ENCODE measurements at places on chromosomes 2 and 18.

GRCh38 chr18:78605255-78605654 is 374.4 kb upstream of the SALL3 start:
- no peaks in the 10 kb centered on the region for H3K36me3 ChIP-seq
- no peak for DNase-seq
- H3K27me3 ChIP-seq, result peaks cover 18% of the 10 kb centered on the region
- H3K27ac ChIP-seq, result no peak overlapping the region

- peaks cover 4% of the 10 kb centered on the region for H3K36me3 ChIP-seq
- H3K4me3 ChIP-seq, result peak overlapping the region; percentile 58
- DNase-seq, result no peak
These were observed 27.2 kb upstream of the CYTIP start for GRCh38 chr2:157471078-157471477.

DNA sequence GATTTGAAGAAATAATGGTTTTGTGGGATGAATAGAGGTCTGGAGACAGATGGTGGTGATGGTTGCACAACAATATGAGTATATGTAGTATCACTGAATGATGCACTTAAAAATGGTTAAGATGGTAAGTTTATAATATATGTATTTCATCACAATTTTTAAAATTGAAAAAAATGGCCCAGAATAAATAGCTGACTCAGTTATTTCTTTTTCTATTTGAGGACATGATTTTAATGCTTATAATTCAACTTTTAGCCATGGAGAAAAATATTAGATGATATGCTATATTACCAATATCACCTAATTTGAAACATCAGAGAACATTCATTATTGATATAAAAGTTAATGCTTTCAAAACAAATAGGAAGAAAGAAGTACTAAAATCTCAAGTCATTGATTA is 339.8 kb upstream of the LINC00305 start:
- no peaks in the 10 kb centered on the region for H3K4me1 ChIP-seq
- no peak overlapping the region for H3K4me3 ChIP-seq
- no peak for DNase-seq
- H3K27me3 ChIP-seq, result no peaks in the 10 kb centered on the region
- H3K27ac ChIP-seq, result no peak overlapping the region

- peak overlapping the region; percentile 0 for H3K4me3 ChIP-seq
- no peaks in the 10 kb centered on the region for H3K27me3 ChIP-seq
- DNase-seq, result no peak
- peaks cover 9% of the 10 kb centered on the region for H3K4me1 ChIP-seq
- H3K27ac ChIP-seq, result peak overlapping the region; percentile 45
- peaks cover 11% of the 10 kb centered on the region for H3K36me3 ChIP-seq
These were observed 21.2 kb upstream of the TET3 start for GRCh38 chr2:73963385-73964120.

DNA sequence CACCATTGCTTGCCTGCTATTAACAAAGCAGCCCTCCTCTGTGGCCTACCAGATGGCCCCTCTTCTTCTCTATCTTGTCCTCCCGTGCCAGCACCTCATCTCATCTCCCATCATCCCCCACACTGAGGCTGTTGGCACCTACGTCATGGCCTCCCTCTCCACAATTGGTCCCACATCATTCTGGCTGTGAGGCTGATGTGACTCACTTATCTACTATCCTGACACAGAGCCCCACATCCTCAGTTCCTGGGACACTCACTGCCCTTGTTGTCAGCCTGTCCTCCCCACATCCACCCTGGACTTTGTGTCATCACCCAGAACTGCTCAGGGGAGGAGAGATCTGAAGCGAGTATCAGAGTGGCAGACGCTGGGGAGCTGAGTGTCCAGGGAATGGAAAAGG is 102.9 kb downstream of the MRO start:
- H3K27me3 ChIP-seq, result no peaks in the 10 kb centered on the region
- no peaks in the 10 kb centered on the region for H3K36me3 ChIP-seq
- H3K4me1 ChIP-seq, result no peaks in the 10 kb centered on the region
- no peak for DNase-seq

- H3K27ac ChIP-seq, result no peak overlapping the region
- H3K4me1 ChIP-seq, result no peaks in the 10 kb centered on the region
- no peaks in the 10 kb centered on the region for H3K27me3 ChIP-seq
- DNase-seq, result no peak
- H3K36me3 ChIP-seq, result no peaks in the 10 kb centered on the region
These were observed 431.8 kb upstream of the SPHKAP start for GRCh38 chr2:228613133-228613850.

DNA sequence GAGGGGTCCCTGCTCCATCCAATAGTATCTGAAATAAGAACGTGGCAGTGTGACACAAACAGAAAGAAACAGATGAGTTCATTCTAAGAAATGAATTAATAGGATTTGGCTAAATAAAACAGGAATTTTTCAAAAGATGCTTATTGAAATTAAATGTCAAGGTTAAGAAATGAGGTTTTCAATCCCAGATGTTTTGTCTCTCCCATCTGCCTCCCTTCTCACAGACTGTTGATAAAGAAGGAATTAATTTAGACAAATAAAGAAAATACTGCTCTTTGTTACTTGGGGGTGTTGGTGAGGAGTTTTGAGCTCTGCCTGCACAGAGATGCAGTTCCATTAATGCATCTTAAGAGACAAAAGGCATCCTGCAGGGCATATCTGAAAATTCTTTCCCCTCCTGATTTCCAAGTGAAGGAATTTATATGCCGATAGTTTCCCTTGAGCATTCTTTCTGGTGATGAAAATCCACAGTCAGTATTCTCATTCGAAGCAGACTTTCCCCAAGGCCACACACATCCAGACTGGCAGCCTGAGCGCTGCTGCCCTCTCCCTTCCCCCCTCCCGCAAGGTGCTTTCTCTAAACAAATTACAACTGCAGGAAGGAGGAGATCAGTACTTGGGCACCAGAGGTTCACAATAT is 385.4 kb upstream of the RND3 start:
- no peaks in the 10 kb centered on the region for H3K27me3 ChIP-seq
- no peak overlapping the region for H3K4me3 ChIP-seq
- H3K4me1 ChIP-seq, result no peaks in the 10 kb centered on the region

DNA sequence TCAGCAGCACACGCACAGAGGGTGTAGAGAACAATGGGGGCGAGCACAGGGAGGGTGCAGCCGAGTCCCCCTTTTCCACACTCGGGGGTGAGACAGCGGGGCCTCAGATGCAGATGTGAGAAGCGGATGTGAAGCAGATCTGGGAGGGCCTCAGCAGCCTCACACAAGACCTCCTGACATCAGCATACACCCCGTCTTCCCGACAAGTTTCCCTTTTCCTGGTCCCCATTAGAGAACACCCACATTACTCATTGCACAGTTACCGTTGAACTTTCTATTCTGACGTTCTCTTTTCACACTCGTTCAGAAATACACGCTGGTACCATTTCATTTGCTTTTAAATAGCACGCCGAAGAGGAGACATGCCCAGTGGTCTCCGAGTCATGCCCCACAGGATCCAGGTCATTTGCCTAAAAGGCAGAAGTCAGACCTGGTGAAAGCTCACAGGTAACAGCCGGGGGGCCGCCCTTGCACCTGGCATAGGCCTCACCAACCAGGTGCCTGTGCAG is 129.5 kb upstream of the ID2 start:
- peak; percentile 28 for DNase-seq
- peak overlapping the region; percentile 30 for H3K27ac ChIP-seq
- no peaks in the 10 kb centered on the region for H3K27me3 ChIP-seq
- H3K36me3 ChIP-seq, result peaks cover under 1% of the 10 kb centered on the region
- H3K4me1 ChIP-seq, result peaks cover 17% of the 10 kb centered on the region
- peak overlapping the region; percentile 55 for H3K4me3 ChIP-seq

DNA sequence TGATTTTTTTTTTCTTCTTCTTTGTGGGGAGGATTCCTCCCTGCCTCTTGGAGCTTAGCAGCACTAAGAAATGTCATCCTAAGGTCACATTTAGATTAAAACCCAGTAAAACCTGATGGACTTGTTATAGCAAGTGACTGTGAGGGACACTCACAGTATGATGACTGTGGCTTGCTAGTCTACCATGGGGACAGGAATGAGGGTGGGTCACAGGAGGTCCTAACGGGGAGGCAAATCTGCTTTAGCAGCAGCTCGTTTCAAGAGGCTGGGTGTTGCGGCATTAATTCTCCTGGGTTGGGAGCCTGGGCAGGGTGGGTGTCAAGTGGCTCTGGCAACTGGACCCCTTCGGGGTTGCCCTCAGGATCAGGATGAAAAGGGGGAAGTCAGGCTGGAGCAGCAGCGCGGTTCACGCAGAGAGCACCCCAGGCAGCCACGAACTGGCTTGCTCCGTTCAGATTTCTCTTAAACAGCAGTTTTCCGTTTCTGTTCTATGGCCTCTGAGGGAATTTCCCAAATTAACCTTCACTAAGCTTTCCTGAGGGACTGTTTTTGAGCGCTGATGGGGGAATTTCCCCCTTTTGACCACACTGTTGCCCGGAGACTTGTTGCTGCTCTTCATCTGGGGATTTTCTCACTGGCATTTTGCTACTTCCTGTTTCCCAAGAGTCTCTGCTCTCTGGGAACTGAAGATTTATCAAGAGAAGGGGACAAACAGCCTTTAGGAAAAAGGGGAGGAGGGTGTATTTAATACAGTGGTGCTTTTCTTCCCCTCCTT is 59.8 kb upstream of the PELI1 start:
- H3K4me1 ChIP-seq, result peaks cover 13% of the 10 kb centered on the region
- H3K27ac ChIP-seq, result peak overlapping the region; percentile 92
- H3K4me3 ChIP-seq, result peak overlapping the region; percentile 74
- DNase-seq, result peak; percentile 11

DNA sequence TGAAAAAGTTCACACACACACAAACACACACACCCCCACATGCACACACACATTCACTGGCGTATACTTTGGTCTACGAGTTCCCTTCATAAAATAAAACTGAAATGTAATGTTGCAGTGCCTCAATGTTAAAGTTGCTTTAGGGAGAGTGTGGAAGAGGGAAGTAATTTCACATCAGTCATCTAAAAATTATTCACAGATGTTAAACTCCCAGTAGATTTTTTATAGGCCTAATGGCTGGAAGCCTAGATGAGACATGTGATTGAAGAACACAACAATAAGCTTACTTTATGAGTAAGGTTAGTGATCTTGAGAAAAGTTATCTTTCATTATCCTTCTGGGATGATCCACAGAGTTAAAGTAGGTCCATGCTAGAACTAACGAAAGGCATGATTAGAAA is 506.7 kb upstream of the CNTNAP5 start:
- no peak for DNase-seq
- H3K36me3 ChIP-seq, result no peaks in the 10 kb centered on the region
- no peak overlapping the region for H3K27ac ChIP-seq
- H3K27me3 ChIP-seq, result no peaks in the 10 kb centered on the region
- H3K4me3 ChIP-seq, result no peak overlapping the region
- no peaks in the 10 kb centered on the region for H3K4me1 ChIP-seq

GRCh38 chr2:40259900-40260299 is 192.0 kb downstream of the SLC8A1 start:
- no peak overlapping the region for H3K4me3 ChIP-seq
- no peaks in the 10 kb centered on the region for H3K4me1 ChIP-seq
- H3K36me3 ChIP-seq, result no peaks in the 10 kb centered on the region
- no peak overlapping the region for H3K27ac ChIP-seq
- H3K27me3 ChIP-seq, result no peaks in the 10 kb centered on the region

DNA sequence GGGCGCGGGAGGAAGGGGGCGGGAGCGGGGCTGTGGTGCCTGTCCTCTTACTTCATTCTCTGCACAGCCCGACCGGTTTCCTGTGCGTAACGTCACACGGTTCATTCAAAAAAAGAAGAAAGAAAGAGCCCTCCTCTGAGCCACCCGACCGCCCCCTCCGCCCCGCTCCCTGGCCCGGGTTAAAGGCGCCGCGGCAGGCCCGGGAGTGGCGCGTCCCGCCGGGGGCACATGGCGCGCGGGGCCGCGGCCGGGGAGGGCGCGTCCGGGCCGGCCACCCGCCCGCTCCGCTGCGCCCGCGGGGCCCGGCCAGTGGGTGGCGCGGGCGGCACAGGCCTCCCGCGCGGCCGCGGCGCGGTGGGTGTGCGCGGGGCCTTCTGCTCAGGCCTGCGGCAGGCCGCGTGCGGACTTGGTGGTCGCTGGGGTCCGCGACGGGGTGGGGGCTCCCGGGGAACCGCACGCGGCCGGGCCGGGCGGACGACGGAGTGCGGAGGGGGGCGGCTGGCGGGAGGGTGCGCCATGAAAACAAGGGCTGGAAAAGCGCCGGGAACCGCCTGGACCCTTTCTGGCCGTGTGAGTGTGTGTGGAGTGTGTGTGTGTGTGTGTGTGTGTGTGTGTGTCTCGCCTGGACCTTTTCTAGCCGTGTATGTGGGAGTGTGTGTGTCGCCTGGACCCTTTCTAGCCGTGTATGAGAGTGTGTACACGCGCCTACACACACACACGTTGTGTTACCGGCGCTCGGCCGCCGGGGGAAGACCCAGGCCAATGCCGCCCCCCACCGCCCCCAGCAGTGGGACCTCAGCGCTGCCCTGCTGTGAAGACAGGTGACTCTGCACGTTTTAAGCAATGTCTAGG is 780 bp upstream of the BCL2 start:
- peaks cover 54% of the 10 kb centered on the region for H3K4me1 ChIP-seq
- peak overlapping the region; percentile 92 for H3K4me3 ChIP-seq
- H3K27me3 ChIP-seq, result no peaks in the 10 kb centered on the region

GRCh38 chr18:80197528-80197927 is 49.8 kb downstream of the PARD6G start:
- peaks cover 64% of the 10 kb centered on the region for H3K27me3 ChIP-seq
- H3K27ac ChIP-seq, result no peak overlapping the region
- H3K36me3 ChIP-seq, result peaks cover 2% of the 10 kb centered on the region
- DNase-seq, result no peak

GRCh38 chr2:45707661-45708060 is 56.2 kb downstream of the PRKCE start:
- H3K4me1 ChIP-seq, result peaks cover 13% of the 10 kb centered on the region
- peaks cover 3% of the 10 kb centered on the region for H3K36me3 ChIP-seq
- H3K27me3 ChIP-seq, result no peaks in the 10 kb centered on the region
- H3K4me3 ChIP-seq, result no peak overlapping the region

DNA sequence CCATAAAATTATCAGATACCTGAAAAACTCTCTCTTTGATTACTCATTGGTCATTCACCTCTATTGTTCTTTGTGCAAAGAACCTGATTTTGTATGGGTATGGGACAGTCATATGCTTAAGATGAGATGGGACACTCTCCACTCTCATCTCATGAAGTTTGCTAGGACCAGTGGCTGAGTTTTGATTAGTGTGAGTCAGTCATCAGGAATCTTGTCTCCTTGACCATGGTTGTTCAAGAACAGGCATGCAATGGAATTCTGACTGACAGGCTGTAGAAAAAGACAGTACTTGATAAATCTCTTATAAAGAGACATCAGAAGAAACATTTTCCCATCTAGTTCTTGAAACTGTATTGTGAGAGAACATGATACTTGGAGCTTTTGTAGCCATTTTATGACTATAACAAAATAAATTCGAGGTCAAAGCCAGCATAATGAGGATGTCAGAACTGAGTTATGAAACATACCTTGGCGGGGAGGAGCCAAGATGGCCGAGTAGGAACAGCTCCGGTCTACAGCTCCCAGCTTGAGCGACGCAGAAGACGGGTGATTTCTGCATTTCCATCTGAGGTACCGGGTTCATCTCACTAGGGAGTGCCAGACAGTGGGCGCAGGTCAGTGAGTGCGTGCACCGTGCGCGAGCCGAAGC is 367.0 kb downstream of the NR4A2 start:
- H3K27ac ChIP-seq, result no peak overlapping the region
- H3K36me3 ChIP-seq, result no peaks in the 10 kb centered on the region
- no peak overlapping the region for H3K4me3 ChIP-seq

- H3K27me3 ChIP-seq, result no peaks in the 10 kb centered on the region
- peaks cover 4% of the 10 kb centered on the region for H3K4me1 ChIP-seq
- no peaks in the 10 kb centered on the region for H3K36me3 ChIP-seq
- H3K27ac ChIP-seq, result no peak overlapping the region
These were observed 49.7 kb upstream of the ST3GAL5 start for GRCh38 chr2:85938456-85938855.

- no peak for DNase-seq
- no peaks in the 10 kb centered on the region for H3K27me3 ChIP-seq
- no peaks in the 10 kb centered on the region for H3K36me3 ChIP-seq
- H3K4me3 ChIP-seq, result no peak overlapping the region
These were observed 422.0 kb downstream of the CBLN2 start for GRCh38 chr18:72122103-72122502.

Measured in effector memory CD8-positive, alpha-beta T cell (primary cell).